T-helper 17 cell (primary cell): ENCODE measurements at places on chromosomes 2 and 18. TPM values are rescaled to one million over a fixed set of nuclear protein-coding genes. Genes with fewer than 3 reads are reported as not detected.
A peak's percentile ranks its signal among the peaks of the same experiment; 100 is the strongest.

- DNase-seq: no peak
Observed at GRCh38 chr2:9769171-9770005, 73.9 kb upstream of the TAF1B start.

DNA sequence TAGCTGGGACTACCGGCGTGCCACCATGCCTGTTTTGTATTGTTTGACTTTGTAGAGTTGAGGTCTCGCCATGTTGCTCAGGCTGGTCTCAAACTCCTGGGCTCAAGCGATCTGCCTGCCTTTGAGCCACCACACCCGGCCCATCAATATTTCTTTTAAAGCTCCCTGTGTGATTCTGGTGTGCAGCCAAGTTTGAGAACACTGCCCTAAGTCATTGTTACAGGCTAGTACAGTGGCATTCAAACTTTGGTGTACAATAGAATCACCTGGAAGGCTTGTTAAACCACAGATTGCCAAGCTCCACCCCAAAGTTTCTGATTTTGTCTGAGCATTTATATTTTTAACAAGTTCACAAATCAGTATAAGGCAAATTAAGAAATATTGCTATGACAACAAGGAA lies 99.9 kb downstream of the RBBP8 start:
- no peak for DNase-seq

LRP1B gene
- 0.02 TPM for total RNA-seq

DNA sequence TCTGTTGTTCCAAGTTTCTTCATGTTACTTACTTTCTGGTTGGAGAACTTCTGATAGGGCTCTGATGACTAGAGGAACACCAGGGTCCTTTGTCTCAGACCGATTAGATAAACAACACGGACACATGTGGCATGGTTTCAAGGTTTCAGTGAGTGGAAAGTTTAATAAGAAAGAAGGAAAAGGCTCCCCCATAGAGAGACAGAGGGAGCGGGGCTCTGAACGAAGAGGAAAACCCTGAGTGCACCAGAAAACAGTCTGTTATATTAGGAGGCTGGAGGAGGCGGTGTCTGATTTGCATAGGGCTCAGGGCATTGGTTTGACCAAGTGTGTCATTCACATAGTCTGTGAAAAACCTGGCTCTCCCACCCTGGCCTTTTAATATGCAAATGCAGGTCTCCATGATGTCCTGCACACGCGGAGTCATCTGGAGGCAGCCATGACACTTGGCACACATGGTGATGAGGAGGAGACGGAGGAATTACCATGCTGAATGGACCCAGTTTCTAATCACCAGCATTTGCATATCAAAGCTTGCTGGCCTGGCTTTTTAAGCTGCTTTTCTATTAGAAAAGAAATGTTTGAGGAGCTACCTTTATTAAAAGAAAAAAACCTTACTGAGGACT lies 94.2 kb downstream of the PTPN4 start:
- DNase-seq: no peak

GRCh38 chr18:26332991-26333390 lies 106.7 kb downstream of the TAF4B start:
- no peak for DNase-seq

PROKR1 gene
- not detected for total RNA-seq

- DNase-seq: no peak
Observed at GRCh38 chr2:158211502-158211901, 109.8 kb downstream of the UPP2 start.

TCF23 gene
- total RNA-seq: not detected

DSC3 gene
- total RNA-seq: not detected

EIF2AK2 gene
- 40.3 TPM for total RNA-seq

DNA sequence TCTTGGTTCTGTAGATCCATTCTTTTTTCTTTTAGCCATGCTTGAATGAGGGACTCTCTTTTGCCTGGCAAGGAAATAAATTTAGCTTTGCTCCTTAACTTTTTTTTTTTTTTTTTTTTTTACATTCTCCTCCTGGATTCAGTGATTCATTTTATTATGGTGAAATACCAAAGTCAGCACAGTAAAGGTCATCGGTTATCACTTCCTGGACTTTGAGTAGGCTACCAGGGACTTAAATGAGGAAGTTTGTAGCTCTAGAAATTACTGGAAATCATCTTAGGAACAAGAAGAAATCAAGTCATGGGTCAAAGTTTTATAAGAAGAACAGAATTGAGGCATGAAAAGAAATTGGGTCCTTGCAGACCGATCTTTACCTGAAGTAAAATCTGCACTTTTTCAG lies 75.0 kb downstream of the SOCS6 start:
- DNase-seq: no peak

DNA sequence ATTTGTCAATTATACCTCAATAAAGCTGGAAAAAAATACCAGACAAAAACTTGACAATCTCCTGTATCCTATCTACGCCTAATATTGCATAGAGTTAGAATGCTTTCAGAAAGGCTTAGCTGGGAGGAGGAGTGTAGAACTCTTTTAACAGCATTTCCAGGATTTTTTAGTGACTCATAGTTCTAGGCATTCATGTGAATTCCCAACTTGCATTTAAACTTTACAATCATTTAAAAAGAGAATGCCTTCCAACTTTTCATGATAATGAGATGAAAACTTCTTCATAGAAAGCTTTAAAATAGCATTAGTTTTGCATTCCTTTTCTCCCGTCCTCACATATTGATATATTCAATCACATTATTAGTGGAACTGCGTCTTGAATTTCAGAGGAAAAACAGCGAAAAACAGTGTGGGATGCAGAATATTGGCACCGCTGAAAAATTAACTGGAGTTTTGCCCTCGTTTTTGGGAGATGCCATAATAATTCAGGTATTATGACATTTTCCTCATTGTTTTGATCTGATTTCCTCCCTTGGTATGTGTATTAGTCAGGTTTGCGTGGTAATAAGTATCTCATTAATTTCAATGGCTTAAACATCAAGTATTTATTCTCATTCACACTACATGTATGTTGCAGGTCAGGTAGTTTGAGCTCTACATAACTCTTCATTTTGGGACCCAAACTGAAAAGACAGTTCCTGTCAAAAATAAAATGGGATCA lies 293.2 kb upstream of the FIGN start:
- no peak for DNase-seq

RAPH1 gene
- 6.1 TPM for total RNA-seq

HADHA gene
- total RNA-seq: 78.5 TPM

DNA sequence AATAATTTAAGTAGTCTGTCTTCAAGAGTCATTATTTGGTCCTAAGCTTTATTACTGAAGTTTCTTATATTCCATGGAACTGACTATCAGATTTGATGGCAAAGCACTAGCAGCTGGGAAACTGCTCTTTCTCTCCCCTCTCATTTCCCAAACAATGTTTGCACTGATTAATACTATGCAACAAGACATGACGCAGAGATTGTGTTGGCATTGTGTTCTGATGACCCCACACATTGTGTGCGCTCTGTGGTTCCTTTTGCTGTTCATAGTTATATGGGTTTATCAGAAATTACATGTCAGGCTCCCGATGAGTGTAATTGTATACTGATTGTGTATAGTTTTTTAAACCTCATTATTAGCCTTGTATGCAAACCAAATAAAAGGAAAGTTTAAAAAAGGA lies 331.6 kb upstream of the FANCL start:
- DNase-seq: no peak

GRCh38 chr2:134097740-134098139 lies 156.1 kb upstream of the MGAT5 start:
- no peak for DNase-seq

DNA sequence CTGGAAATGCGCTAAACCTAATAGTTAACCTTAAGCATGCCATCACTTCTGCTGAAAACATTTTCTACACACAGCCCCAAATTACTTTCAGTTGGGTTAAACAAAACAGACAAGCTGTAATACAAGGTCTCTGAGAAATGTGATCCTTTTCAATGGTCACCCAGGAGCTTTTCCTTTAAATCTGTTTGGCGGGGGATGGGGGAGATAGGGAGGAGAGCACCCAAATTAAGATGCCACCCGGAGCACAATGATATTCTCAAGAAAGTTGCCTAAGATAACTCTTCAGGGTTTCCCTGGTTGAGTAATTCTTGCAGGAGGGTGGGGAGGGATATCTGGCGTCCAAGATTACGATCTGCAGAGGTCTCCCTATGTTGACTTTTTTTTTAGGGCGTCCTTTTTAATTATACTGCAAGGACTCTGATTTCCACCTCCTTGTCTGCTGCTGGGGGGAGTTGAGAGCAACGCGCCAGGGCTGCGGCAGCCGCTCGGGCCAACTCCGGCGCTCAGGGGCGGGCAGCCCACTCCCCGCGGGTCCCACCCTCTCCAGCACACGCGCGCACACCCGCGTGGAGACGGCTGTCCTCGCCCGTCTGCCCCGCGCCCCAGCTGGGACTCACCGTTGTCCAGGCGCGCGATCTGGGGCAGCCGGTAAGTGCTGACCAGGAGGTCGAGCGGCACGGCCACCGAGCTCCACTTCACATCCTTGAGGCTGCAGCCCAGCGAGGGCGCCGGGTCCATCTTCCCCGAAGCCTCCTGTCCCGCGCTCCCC lies 807 bp downstream of the GAREM1 start:
- no peak for DNase-seq

TMEM163 gene
- total RNA-seq: 0.57 TPM

GRCh38 chr2:8407332-8407731 lies 274.5 kb upstream of the ID2 start:
- no peak for DNase-seq

RAB3GAP1 gene
- total RNA-seq: 32.8 TPM

NEU2 gene
- total RNA-seq: not detected

DNA sequence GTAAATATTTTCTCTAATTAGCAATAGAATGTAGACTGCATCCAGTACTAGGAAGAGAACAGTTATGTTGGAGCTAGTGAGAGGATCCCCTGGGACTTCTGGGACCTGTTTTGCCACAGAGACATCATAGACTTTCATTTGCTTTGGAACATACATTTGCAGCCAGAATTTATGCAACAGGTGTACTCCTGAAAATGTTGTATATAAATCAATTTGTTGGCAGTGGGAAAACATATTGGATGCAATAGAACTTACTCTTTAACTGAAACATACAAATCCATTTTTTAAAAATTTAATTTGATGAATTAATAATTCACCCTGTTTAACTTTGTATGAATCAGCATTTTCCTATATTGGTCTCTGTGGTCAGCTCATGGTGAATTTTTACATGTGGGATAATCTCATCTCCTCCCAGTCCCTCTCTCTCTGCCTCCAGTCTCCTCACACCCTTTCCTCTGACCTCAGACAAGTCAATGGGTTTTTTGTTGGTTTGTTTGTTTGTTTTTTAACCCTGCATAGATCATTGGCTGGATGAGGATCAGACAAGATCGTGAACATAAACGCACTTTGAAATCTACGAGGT lies 263.0 kb downstream of the LPIN1 start:
- DNase-seq: no peak

DNA sequence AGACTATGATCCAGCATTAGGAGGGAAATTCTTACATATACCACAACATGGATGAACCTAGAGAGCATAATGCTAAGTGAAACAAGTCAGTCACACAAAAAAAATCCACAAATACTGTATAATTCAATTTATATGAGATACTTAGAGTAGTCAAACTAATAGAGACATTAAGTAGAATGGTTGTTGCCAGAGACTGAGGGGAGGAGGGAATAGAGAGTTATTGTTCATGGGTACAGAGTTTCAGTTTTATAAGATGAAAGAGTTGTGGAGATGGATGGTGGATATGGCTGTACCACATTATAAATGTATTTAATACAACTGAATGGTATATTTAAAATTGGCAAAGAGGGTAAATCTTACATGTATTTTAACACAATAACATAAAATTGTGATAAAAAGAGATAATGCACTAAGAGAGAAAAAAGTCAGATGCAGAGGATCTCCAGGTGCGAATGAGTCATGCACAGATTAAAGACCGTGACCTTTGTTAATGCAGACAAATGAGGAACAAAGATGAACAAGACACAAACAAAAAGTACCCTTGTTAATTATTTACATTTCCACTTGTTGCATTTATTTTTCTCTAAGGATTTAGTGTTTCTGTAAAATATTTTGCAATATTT lies 541.7 kb upstream of the MEX3C start:
- DNase-seq: no peak

DNA sequence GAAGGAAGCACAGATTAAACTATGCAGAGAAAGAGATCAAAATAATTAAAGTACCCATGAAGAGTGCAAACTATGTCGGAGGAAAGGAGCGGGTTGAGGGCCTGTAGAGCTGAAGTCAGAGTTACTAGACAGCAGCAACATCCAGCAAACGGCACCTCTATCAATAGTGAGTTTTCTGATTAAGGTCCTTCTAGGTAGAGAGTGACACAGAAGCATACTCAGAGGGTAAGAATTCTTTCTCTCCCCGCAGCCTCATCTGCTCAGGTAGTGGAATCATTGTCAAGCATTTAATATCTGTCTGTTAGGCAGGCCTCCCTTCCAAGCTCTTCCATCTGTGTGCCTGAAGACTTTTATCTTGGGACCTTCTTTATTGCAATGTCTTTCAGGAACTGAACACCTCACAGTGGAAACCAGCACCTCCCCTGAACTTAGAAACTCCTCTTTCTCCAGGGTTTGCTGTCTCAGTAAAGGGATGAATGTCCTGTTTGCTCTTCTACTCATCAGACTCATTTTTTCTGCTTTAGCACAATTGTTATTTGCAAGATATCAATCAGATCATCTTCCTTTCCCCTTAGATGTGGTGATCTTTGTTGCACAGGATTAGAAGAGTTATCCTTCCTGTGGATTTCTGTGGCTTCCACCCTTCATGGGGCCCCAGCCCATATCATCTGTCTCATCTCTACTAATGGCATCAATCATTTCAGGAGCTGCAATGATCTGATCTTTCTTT lies 28.8 kb downstream of the SP140 start:
- peak; percentile 14 for DNase-seq

DNA sequence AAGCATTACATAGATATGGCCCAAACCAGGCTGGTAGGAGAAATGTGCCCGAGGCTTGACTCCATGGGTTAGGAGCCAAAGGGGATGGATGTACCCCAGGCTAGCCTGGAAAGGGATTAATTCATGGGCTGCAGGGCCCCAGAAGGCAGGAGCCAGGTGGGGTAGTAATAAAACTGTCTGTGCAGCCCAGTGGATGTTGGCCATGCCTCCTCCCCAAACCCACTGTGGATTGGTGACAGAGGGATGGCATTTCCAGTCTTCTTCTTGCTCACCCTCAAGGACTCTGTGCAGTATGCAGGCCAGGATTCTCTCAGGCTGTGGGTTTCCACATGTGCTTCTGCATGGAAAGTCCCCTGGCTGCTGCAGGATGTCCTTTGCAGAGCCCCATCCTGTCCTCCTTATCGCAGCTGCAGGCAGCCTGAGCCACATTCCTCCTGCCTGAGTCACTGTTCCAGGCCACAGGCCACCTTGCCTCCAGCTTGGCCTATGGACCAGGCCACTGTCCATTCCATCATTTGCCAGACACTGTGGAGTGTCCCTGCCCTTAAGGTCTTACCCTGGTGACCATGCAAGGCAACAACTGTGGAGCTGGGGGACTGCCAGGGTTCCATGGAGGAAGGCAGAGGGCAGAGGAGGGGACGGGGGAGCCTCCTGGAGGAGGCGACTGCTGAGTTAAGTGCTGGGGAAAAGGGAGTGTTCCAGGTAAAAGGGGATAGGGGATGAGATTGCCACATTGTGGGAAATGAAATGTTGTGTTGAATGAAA lies 38.9 kb downstream of the INO80C start:
- DNase-seq: no peak

DNA sequence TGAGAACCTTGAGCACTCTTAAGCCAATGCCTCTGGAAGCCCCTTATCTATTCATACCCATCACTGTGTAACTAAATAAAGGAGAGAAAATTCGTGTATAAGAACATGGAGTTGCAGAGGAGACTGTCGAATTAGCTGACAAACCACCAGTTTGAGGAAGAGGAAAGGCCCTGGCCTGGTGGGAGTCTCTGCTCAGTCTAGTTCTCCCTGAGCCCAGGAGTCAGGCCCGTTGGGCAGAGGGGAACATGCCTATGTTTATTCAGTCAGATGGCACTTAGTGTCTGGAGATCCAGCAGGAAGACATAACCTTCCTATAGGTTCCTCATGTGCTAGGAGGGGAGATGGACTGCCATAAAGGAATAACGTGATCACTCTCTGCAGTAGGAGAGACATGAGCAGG lies 60.3 kb downstream of the MGAT5 start:
- no peak for DNase-seq
